Central memory CD4-positive, alpha-beta T cell (primary cell): ENCODE measurements at places on chromosomes 3 and 15.

DNA sequence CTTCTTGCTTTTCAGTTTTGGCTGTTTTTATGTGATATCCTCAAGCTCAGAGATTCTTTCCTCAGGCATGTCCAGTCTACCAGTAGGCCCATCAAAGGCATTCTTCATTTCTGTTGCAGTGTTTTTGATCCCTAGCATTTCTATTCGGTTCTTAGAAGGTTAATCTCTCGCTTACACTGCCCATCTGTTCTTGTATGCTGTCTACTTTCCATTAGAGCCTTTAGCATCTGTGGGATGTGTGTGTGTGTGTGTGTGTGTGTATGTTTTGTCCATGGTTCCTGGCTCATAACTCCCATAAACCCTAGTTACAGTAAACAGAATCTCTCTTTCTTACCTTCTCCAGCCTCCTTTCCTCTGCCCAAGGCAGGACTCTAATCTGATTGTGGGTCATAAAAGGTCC is 5.1 kb upstream of the SLC22A13 start:
- DNase-seq = no peak

- no peak for DNase-seq
Measured at GRCh38 chr3:153714016-153714415, 407.2 kb upstream of the ARHGEF26 start.

- DNase-seq = no peak
Measured at GRCh38 chr3:30684356-30684755, 78.0 kb downstream of the TGFBR2 start.

- DNase-seq = no peak
Measured at GRCh38 chr3:66386925-66387650, 113.7 kb downstream of the LRIG1 start.

DNA sequence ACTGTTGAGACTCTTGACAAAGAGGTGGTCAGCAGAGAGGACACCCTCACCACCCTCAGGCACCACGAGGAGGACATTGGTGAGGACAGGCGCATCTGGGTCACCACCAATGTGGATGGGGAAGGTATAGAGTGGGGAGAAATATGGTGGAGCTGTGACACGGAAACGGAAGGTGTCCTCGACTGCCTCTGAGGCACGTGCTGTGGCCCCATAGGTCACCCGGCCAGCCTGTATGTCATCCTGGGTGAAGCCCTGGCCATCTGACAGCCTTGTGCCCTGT is 24.4 kb downstream of the CSPG4 start:
- DNase-seq = no peak
